ENCODE measurements at places on chromosomes 2 and 18. TPM values are rescaled to one million over a fixed set of nuclear protein-coding genes. Genes with fewer than 3 reads are reported as not detected.

NT5DC4 gene
- total RNA-seq, result not detected

EPHA4 gene
- 10.1 TPM for total RNA-seq

GPR35 gene
- 0.28 TPM for total RNA-seq

SALL3 gene
- total RNA-seq, result not detected

HOXD8 gene
- total RNA-seq, result not detected

FBXO48 gene
- 0.56 TPM for total RNA-seq

ALPI gene
- not detected for total RNA-seq

UGT1A8 gene
- total RNA-seq, result 0.37 TPM
